RPMI7951 (cell line): ENCODE measurements at places on chromosomes 11 and 22. TPM values are rescaled to one million over a fixed set of nuclear protein-coding genes. Genes with fewer than 3 reads are reported as not detected.

Gene FERMT3
- 25.9 and 29.1 TPM in 2 replicates for total RNA-seq

Gene HSPB2
- total RNA-seq: not detected in 2 replicates

Gene PKNOX2
- total RNA-seq: 2.1 and 2.8 TPM in 2 replicates

Gene TRIM48
- total RNA-seq: 0.24 and 0.78 TPM in 2 replicates

Gene CYB5R2
- total RNA-seq: 0.68 and 1.1 TPM in 2 replicates

Gene GLYAT
- total RNA-seq: 0.60 TPM in 1 of 2 replicates, not detected in the other

Gene MS4A13
- total RNA-seq: not detected in 2 replicates

Gene LARGE2
- 0.12 TPM in 1 of 2 replicates, not detected in the other for total RNA-seq

Gene MS4A12
- total RNA-seq: not detected in 2 replicates

Gene F2
- total RNA-seq: not detected in 2 replicates

Gene DDIAS
- total RNA-seq: 23.4 and 25.1 TPM in 2 replicates

Gene OR2AT4
- total RNA-seq: not detected in 2 replicates

Gene OR51B2
- total RNA-seq: 0.36 TPM in 1 of 2 replicates, not detected in the other

Gene TUB
- under 0.01 and 0.10 TPM in 2 replicates for total RNA-seq

Gene GSTP1
- 1,090 and 1,270 TPM in 2 replicates for total RNA-seq

Gene LIMK2
- 8.7 TPM in 2 replicates for total RNA-seq

Gene P4HA3
- 5.2 and 7.7 TPM in 2 replicates for total RNA-seq

Gene LDLRAD3
- 3.8 TPM in 2 replicates for total RNA-seq

Gene MS4A7
- total RNA-seq: not detected in 2 replicates

Gene ZNRF3
- 2.3 and 2.7 TPM in 2 replicates for total RNA-seq

Gene TLCD5
- total RNA-seq: 3.4 and 4.9 TPM in 2 replicates

Gene MRGPRX4
- not detected in 2 replicates for total RNA-seq

Gene RGL4
- total RNA-seq: 0.12 TPM in 1 of 2 replicates, not detected in the other

Gene SLC5A1
- not detected in 2 replicates for total RNA-seq

Gene GRIK4
- not detected in 2 replicates for total RNA-seq

Gene CARD18
- not detected in 2 replicates for total RNA-seq

Gene TMEM138
- total RNA-seq: 62.4 and 99.0 TPM in 2 replicates

Gene CSRP3
- not detected in 2 replicates for total RNA-seq

Gene MYRF
- total RNA-seq: 0.10 and 0.12 TPM in 2 replicates
